ENCODE measurements at places on chromosomes 16 and 17.

DNA sequence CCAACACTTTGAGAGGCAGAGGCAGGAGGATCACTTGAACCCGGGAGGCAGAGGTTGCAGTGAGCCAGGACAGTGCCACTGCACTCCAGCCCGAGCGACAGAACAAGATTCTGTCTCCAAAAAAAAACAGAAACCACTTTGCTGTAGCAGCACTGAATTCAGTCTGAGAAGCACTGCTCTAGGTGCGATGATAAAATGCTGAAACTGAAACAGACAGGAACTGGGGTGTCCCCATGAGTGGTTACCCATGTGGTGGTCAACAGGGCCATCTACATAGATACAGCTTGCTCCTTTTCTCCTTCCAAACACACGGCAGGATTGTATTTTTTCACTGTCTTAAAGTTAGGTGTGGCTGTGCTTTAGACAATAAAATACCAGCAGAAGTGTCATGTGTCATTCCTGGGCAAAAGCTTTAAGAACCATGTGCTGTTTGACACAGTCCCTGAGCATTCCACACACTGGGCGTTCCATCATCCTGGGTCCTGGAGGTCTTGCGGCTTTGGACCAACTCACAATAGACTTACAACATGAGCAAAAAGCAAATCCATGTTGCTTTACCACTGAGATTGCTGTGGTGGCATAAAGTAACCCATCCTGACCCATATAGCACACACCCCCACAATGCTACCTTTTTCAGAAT is 11.5 kb downstream of the GAS7 start:
- DNase-seq = no peak

- DNase-seq = peak; percentile 66
Observed at GRCh38 chr16:66344533-66345145, 21.9 kb upstream of the CDH5 start.

DNA sequence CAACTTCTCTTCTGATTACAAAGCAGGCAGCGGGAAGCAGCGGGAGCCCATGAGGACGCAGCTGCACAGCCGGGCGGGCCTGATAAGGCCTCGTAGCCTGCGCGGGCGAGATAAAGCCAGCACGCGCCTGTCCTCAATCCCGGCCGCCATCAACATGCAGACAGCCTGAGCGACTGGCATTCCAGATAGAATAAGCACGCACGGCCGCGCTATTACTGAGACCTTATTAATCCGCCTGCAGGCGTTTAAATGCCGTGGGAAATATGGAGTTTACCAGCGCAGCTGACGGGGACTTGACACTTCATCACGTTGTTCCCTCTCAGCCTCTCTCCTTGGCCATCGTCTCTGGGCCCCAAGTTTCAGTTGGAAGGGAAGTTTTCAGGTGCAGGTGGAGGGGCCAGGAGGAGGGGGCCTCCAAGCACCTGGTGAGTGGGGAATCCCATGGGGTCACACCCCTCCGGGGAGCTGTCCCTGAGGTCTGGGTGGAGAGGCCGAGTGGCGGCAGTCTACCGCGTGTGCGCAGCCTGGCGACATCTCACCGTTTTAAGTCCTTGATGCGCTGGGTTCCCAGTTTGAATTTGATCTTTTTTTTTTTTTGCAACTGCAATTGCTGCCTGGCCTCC is 27.3 kb upstream of the CBFA2T3 start:
- peak; percentile 73 for DNase-seq

GRCh38 chr17:75899767-75900468 is 3.2 kb upstream of the TRIM65 start:
- no peak for DNase-seq

- peak; percentile 47 for DNase-seq
Observed at GRCh38 chr16:47599512-47599911, 138.4 kb downstream of the PHKB start.

DNA sequence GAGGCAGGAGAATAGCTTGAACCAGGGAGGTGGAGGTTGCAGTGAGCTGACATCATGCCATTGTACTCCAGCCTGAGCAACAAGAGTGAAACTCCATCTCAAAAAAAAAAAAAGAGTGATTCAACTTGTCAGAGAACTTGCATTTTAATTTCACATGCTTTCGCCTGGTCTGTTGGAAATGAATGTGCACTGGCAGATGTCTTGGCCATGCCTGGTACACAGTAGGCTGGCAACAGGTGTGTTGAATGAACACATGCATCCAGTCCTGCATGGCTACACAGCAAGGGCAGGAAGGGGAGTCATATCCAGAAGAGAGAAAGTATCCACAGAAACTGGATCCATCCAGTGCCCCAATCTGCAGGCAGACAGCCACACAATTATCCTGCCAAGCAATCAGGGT is 11.5 kb downstream of the COG4 start:
- DNase-seq = no peak

GRCh38 chr17:56424543-56425044 is 168.9 kb upstream of the NOG start:
- DNase-seq = no peak

- DNase-seq = no peak
Observed at GRCh38 chr17:48612854-48613691, 2.0 kb downstream of the HOXB8 start.

DNA sequence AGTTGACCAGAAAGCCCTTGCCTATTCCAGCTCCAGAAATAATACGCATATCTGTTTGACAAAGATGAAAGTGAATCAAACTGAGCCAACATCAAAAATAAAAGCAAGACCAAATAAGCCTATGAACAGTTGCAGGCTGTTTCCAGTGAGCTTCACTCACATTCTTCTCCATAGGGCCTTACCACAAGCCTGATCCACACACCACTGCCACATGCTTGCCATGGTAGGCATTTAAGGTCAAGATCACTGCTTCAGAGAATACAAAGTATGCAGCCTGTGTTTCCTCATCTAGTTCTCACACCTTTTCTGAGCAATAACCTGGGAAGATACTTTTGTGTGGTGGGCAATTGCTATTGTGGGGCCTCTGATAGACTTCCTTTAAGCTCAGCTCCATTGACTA is 1060.2 kb downstream of the CDH11 start:
- DNase-seq = no peak

DNA sequence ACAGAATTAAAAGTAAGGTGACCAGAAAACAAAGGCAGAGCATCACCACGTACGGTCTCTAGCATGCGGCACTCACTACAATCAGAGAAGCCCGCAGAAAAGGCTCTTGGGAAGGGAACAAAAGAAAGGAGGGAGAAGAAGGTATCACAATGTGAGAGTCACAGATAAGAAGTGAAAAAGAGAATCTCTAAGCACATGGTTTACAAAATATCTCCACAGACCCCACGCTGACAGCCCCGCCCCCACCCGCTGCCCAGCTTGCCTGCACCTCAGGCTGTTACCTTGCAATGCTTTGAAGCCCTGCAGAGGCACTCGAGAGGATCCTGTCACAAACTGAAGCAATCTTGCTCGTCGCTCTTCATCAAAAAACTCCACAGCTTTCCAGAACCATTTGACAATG is 40.5 kb downstream of the CEP95 start:
- no peak for DNase-seq

DNA sequence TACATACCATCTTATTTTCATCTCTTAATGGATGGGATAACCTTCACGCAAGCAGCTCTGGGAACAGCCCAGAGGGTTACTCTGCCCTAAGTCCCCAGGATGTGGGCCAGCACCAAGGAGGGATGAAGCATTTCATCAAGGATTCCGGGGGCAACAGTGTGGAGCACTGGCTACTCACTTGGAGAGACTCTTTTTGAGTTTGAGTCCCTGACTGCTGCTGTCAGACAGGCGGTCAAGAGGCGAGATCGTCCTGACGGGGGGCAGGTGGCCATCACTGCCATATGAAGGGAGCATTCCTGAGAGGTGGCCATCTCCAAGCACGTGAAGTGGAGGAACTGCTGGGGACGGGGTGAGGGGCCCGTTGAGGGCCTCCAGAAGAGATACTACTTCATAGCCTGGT is 18.1 kb upstream of the FOXJ1 start:
- no peak for DNase-seq

GRCh38 chr17:68437979-68438822 is 19.1 kb downstream of the WIPI1 start:
- peak; percentile 59 for DNase-seq

DNA sequence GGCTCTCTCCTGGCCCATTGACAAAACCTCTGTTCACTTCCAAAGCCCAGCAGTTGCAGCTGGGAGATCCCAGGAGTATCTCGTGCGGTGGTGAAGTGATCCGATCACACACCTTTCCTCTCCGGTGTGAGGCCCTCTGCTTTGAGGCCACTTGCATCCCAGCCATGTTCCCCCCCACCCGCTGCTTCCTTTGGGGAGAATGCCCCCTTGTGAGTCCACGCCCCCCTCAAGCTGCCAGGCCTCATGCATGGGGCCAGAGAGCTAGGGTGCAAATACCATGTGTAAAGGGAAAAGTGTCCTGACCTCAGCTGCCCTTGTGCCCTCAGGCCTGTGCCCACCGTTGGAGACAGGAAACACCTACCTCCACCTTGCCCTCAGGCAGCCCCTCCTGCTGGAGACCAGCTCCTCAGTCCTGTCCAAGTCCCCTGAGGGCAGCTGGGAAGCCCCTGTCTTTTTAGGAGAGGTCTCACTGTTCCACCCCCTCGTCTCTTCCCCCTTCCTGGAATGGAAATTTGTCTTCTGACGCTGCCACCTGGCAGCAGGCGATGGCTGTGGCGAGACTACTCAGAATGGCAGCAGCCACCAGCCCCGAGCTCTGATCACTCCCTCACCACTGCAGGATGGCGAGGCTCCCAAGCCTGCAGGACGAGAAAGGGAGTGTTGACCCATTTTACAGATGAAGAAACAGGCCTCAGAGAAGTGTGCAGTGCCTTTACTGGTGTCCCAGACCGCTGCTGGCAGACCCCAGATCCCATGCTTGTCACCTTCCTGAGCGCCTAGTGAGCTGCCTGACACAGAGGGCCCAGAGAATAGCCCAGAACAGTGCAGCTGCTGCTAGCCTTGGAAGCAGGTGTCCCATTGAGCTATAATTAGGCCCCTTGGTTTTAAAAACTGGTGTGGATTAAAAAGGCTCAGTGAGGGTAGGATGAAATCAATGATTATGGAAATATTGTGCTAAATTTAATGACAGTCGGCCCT is 120.6 kb upstream of the CACNG5 start:
- DNase-seq = no peak

DNA sequence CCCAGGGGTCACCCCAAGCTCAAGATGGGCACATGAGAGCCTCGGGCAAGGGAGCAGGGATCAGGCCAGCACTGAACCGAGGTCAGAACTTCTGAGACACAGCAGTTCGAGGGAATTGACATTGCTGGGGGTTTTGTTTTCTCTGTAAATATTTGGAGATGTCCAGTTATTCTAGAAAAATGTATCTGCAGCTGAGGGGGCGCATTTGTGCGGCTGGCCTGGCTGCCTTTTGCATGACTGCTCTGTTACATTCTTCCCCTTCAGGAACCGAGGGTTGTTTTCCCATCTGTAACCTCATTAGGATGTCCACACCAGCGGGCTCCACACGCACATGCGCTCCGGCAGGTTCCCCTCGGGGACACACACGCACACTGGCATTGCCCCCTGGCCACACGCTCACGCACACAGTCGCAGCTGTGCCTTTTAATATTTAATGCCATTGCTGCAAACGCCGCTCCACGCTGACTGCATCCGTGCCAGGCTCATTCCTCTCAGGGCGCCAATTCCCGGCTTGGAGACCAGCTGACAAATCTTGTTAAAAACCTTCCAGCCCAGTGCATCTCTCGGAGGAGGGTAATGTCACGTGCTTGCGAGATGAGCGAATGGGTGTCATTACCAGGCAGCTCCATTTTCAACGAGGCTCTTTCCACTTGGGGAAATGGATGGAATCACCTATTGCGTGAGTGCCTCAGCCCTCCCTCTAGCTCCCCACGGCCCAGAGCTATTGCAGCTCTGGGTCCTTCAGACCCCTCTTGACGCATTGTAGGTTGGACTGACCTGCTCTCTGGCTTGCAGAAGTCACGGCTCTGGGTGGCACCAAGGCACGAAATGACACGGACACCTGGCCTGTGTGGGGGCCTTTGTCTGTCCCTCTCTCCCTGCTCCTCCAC is 13.1 kb downstream of the CCR7 start:
- no peak for DNase-seq

- DNase-seq = no peak
Observed at GRCh38 chr16:734208-734980, 6.4 kb downstream of the CIAO3 start.

- no peak for DNase-seq
Observed at GRCh38 chr16:81997738-81998137, 13.5 kb downstream of the SDR42E1 start.

DNA sequence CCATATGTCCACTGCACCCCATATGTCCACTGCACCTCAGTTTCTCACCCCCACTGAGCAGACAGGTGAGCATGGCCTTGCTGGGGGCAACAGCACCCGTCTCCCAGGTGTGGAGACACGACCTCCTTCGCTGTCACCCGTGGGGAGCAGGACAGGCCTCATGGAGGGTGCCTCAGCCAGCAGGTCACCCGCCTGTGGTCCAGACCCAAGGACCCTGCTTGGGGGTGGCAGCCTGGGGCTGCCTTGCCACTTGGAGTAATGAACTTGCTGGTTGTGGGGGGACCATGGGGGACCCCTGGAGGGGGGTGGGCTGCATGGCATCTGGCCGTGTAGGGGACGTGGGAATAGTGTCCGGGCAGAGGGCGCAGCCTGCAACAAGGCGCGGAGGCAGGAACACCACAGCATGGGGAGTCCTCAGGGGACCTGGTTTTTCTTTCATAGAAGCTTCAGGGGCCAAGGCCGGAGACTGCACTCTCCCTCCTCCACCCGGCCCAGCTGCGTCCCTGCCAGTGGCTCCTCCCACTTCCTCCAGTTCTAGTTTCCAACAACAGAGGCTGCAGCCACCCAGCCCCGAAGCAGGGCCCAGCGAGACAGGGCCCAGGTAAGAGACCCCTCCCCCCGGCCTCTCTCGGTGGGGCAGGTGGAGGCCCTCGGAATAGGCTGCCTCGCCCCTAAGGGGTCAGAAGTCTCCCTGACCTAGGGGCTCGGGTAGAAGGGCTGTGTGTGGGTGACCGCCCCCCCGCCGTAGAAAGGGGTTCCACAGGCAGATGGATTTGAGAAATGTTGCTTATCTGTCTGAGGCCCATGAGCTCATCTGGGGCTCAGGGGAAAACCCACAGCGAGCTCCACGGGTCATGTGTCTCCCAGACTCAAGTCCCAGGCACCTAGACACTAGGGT is at the start of gene NHLRC4:
TSS of gene NHLRC4 (plus strand) at position 531 of the 898 bp plus-strand sequence. CDS start 1,043 bp downstream, outside the sequence.
- peak; percentile 88 for DNase-seq

DNA sequence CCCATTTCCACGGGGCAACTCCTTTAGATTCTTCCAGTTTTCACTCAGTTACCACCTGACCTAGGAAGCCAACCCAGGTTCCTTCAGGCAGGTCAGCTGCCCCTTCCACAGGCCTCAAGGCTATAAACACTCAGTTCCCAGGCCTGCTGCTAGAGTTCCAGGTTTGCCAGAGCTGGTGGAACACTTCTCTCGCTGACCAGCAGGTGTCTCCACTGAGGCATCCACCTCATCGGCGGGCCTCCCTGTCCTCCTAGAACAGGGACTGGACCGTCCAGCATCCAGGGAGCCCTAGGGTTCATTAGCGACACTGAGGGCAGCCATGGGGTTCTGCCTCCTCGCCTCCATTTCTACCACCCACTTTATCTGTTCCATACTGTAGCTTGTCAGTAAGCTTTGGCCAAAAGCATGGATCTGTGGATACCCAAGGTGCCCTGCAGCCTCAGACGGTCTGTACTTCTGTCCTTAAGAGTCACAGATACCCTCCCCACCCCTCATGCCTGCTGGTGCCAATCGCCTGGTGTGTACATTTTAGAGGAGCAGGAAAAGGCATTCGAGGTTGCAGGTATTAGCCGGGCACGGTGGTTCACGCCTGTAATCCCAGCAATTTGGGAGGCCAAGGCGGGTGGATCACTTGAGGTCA is 29.0 kb downstream of the PIMREG start:
- DNase-seq = peak; percentile 44

GRCh38 chr16:4323845-4324488 is 8.1 kb downstream of the GLIS2 start:
- no peak for DNase-seq
